Umbilical cord (tissue), 2 donors: ENCODE measurements at places on chromosomes 4 and X. TPM values are rescaled to one million over a fixed set of nuclear protein-coding genes. Genes with fewer than 3 reads are reported as not detected.
A peak's percentile ranks its signal among the peaks of the same experiment; 100 is the strongest.

DCX gene
- total RNA-seq: 0.72 TPM

FOXR2 gene
- 0.48 TPM for total RNA-seq

DNA sequence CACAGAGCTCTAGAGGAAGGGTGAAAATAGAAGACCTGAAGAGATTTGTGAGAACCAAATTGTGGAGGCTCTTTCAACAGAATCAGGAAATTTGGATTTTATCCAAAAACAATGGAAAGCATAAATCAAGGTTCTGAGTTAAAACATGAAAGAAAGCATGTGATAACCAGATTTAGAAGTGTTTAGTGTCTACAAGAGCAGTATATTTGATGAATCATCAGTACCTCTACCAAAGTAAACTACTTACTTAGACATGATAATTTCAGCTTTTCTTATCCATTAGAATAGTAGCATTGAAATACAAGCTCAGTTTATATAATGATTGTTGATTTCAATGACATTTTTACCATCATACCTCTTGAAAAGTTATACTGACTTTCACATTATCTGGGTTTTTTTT is 25.9 kb upstream of the INTU start:
- DNase-seq: peak; percentile 6

COL4A6 gene
- 29.1 TPM for total RNA-seq
